Thyroid gland (tissue), 4 donors: ENCODE measurements at places on chromosomes 11 and 22. TPM values are rescaled to one million over a fixed set of nuclear protein-coding genes. Genes with fewer than 3 reads are reported as not detected.

Gene PATL1
- total RNA-seq: 16.8 TPM

- peaks cover 8% of the 10 kb centered on the region for H3K4me1 ChIP-seq
- no peak for DNase-seq
- H3K36me3 ChIP-seq: no peaks in the 10 kb centered on the region
- no peak overlapping the region for H3K4me3 ChIP-seq
- H3K27me3 ChIP-seq: no peaks in the 10 kb centered on the region
- no peak overlapping the region for H3K27ac ChIP-seq
Measured at GRCh38 chr11:64751136-64751535, 7.2 kb upstream of the RASGRP2 start.

DNA sequence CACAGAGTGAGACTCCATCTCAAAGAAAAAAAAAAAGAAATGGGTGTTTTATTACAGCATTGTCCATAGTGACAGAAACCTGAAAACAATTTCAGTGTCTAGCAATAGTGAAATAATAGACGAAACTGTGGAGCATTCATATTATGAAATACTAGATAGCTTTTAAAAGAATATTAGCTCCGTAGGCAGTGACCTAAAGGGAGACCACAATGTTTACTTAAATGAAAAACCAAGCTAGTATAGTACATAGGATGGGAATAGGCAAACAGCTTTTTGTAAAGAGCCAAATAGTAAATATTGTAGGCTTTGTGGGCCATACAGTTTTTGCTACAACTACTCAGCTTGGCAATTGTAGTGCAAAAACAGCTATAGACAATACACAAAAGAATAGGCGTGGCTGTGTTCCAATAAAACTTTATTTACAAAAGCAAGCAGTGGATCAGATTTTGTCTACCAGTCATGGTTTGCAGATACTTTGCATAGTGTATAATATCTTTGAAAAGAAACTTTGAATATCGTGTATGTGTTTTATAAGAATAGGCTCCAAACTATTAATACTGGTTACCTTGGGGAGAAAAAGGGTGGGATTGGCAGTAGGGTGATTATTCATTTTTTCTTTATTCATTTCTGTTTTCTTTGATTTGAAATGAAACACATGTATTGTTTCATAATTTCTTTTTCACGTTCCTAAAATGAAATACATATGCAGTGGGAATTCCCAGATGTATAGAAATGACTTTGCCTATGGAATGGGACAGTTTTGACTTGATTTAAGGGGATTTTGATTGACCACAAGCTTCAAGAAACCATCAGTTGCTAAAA lies 50.7 kb downstream of the PRR5L start:
- H3K4me1 ChIP-seq: no peaks in the 10 kb centered on the region
- H3K36me3 ChIP-seq: no peaks in the 10 kb centered on the region
- no peak overlapping the region for H3K4me3 ChIP-seq
- H3K27ac ChIP-seq: no peak overlapping the region
- DNase-seq: no peak
- no peaks in the 10 kb centered on the region for H3K27me3 ChIP-seq

DNA sequence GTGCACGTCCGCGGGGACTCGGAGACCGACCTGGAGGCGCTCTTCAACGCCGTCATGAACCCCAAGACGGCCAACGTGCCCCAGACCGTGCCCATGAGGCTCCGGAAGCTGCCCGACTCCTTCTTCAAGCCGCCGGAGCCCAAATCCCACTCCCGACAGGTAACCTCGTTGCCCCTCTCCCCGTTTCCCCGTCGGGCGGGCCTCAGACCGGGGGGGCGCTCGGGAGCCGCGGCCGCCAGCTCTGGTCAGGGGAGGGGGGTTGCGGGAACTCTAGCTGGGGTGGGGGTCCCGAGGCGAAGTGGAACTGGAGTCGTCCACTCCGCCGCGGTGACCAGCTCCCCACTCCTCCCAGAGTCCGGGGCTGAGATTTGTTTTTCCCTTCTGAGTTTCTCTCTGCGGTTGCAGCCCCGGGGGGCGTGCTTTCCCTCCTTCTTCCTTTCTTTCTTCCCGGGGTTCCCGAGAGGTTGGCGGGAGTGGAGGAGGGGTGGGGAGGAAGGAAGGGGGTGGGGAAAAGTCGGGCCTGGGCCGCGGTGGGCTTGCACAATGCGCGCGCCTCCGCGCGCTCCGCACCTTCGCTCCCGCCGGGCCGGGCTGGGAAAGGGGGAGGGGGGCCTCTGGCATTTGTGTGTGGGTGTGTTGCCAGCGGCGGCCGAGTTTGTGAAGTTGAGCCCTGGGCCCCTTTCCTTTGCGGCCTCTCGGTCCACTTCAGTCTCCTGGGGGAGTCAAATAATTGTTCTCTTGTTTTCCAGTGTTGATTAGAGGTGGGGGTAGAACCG lies 952 bp downstream of the YAP1 start:
- peak; percentile 90 for DNase-seq
- no peaks in the 10 kb centered on the region for H3K27me3 ChIP-seq
- H3K4me1 ChIP-seq: peaks cover 31% of the 10 kb centered on the region
- H3K4me3 ChIP-seq: peak overlapping the region; percentile 96
- H3K36me3 ChIP-seq: no peaks in the 10 kb centered on the region

DNA sequence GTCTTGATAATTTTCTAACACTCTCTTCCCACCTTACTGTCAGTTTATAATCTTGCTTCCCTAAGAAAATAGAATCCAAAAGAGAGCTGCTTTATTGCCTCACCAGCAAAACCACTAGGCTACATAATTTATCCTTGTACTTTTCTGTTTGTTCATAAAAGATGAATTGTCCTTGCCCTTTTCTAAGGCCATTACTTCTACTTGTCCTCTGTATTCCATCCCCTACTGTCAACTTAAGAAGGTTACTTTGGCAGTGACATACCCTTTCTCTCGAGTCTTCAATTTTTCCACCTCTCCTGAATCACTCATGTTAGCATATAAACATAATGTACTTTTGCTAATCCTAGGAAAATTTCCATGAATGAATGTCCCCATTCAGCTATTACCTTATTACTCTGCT lies 18.0 kb downstream of the BIRC2 start:
- peaks cover 21% of the 10 kb centered on the region for H3K36me3 ChIP-seq
- H3K27me3 ChIP-seq: no peaks in the 10 kb centered on the region

GRCh38 chr11:89119426-89119825 lies 53.6 kb upstream of the GRM5 start:
- H3K4me3 ChIP-seq: no peak overlapping the region
- no peaks in the 10 kb centered on the region for H3K27me3 ChIP-seq
- no peaks in the 10 kb centered on the region for H3K4me1 ChIP-seq
- no peak overlapping the region for H3K27ac ChIP-seq
